Naive B cell (primary cell): ENCODE measurements at places on chromosomes 3 and 15. TPM values are rescaled to one million over a fixed set of nuclear protein-coding genes. Genes with fewer than 3 reads are reported as not detected.

Gene DUSP7
- polyA plus RNA-seq, result 0.82 TPM

Gene CTXN2
- not detected for polyA plus RNA-seq

Gene CEMIP
- 0.12 TPM for polyA plus RNA-seq

Gene CD96
- polyA plus RNA-seq, result 74.1 TPM

Gene GPR171
- polyA plus RNA-seq, result 4.7 TPM

Gene EPHB3
- polyA plus RNA-seq, result not detected

Gene DGKG
- 0.30 TPM for polyA plus RNA-seq

Gene SLC22A14
- polyA plus RNA-seq, result not detected

Gene TSPAN3
- 656 TPM for polyA plus RNA-seq

Gene GOLGA6L4
- polyA plus RNA-seq, result not detected
